ENCODE measurements at places on chromosomes 11 and 22.

- no peak for DNase-seq
Measured at GRCh38 chr11:1959786-1960185, 12.7 kb downstream of the MRPL23 start.

DNA sequence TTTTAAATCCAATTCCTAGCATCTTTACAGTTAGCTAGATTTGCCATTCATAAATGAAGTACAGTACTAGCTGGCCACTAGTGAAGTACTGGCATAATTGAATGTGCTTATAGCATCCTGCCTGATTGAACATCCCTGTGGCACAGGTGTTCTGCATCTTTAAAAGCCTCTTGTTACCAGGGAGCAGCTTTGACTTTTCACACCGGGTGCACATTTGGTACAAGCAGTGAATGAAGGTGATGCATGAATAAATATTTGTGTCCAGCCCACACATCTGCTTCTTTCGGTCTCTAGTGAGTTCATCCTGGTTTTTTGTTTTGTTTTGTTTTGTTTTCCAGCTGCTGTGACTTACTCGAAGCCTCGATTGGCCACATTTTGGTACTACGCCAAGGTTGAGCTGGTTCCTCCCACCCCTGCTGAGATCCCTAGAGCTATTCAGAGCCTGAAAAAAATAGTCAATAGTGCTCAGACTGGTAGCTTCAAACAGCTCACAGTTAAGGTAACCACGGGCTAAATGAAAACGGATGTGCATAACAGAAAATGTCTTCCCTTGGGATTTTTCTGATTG, 5.3 kb downstream of the ATP5MG start:
- DNase-seq, result no peak

DNA sequence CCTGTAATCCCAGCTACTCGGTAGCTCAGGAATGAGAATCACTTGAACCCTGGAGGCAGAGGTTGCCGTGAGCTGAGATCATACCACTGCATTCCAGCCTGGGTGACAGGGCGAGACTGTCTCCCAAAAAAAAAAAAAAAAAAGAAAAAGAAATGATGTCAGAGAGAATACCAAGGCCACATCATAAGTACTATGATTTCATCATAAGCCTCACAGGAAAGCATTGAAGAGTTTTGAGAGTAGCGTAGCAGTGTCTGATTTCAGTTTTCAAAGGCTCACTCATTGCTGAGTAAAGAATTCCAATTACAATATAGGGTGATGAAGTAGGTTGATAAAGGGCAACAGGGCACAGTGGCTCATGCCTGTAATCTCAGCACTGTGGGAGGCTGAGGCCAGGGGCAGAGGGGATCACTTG, 88.8 kb downstream of the MRTFA start:
- DNase-seq, result no peak

DNA sequence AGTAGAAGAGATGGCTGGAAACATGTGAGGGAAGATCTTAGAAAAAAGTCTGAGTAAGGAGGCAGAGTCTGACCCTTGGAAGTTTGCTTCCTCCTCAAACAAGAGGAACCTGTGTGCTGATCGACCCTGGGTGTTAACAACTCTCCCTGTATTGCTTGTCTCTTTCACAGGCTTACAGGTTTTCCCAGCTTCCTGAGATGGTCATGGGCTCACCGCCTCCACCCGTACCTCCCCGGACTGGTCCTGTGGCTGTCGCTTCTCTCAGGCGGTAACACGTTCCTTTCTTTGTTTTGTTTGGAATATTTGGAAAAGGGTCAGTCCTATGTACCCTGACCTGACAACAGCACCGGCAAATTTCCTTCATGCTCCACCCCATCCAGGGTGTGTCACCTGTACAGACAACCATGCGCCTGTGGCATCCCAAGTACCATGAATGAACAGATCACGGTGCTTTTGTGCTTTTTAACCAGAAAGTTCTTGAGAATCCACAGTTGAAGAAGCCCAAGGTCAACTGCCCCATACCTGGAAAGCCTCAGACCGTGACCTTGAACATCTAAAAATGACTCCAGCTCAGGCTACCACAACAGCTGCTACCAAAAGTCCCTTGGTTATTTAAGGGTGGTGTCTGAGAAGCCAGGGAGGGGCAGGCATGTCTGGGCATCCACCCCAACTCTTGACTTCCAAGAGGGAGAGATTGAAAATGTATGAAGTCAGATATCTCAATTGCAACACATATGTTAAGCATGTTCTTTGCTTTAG, 44.6 kb downstream of the C11orf91 start:
- DNase-seq, result no peak

DNA sequence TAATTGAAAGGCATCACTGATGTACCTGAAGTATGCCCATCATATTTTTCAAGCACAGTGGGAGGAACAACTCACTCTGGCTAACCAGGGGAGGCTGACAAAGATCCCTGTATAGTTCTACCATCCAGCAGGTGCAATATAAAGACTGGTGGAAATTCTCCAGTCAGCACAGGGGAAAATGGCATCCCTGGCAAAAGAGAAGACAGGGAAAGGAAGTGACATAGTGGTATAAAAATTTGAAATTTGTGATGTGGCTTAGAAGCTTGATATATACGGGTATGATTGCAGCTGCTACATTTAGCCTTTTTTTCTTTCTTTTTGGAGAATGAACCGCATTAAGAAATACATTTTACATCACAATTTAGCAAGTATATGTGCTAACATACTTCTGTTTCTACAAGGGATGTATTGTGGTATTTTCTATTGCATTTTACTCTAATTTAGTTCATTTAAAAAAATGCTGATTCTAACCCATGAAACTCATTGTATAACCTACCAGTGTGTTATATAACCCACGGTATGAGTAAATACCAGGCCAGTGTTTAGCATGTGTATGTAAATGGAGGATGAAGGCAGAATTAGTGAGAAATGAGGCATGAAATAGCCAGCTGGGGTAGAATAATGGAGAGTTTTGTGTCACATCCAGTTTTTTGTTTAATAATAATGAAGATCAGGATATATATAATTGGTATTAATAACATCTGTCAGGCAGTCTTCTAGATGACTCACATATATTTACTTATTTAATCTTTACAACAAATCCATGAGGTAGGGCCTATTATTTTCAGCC, 186.1 kb downstream of the ARHGAP42 start:
- no peak for DNase-seq

- no peak for DNase-seq
Measured at GRCh38 chr22:22533863-22534262, 13.8 kb upstream of the ZNF280A start.

GRCh38 chr22:30234786-30235470, 11.6 kb downstream of the LIF start:
- no peak for DNase-seq

DNA sequence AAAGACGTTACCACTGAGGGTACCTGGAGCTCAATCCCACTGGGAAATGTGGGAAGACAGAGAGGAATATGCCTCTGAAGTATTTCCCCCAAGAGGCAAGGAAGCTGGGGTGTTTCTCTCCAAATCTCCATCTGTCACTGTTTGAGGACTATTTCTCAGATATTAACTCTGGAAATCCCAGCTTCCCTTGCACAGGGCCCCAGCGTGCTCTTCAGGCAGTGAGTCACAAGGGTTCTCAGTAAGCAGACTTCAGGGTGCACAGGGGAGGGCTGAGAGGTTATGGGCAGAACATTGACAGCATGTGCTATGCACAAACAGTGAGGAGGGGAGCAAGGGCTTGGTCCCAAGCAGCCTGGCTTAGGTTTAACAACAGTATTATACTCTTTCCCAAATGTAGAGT, 60.9 kb upstream of the EED start:
- DNase-seq, result no peak

- no peak for DNase-seq
Measured at GRCh38 chr11:131894615-131895544, 524.5 kb downstream of the NTM start.

All from activated CD8-positive, alpha-beta memory T cell treated with anti-CD3 and anti-CD28 coated beads for 4 hours (primary cell).